ENCODE measurements at places on chromosomes 16 and 17. TPM values are rescaled to one million over a fixed set of nuclear protein-coding genes. Genes with fewer than 3 reads are reported as not detected.
A peak's percentile ranks its signal among the peaks of the same experiment; 100 is the strongest.

DNA sequence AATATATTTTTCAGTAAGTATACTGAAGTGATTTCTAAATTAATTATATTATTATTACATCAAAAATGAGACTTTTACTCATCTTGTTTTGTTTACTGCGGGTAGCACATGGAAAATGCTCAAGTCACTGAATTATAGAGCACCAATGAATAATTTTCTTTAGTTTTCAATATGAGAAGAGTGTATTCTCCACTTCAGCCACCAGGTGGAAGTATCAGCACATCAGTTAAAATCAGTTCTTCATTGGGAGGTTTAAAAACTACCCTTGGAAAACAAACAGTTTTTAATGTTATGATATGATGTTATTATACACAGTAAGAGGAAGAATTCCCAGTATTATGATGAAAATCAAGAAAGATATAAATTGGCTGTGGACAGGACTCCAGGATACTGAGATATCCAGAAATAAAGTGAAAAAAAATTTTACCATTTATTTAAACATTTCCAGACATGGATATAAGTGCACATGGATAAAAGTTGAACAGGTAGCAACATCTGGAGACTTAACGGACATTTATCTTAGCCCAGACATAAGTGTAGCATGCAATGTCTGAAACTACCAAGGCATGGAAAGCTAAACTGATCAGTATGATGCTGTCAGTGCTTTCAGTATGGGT lies 467.3 kb downstream of the KCNJ2 start:
- DNase-seq, result peak; percentile 37

- DNase-seq, result no peak
Measured at GRCh38 chr17:48738803-48739526, 10.4 kb upstream of the HOXB13 start.

- no peak for DNase-seq
Measured at GRCh38 chr16:10883004-10883403, 6.0 kb downstream of the CIITA start.

- DNase-seq, result no peak
Measured at GRCh38 chr17:83138820-83139219, 59.4 kb downstream of the METRNL start.

- DNase-seq, result no peak
Measured at GRCh38 chr17:69716556-69716955, 302.1 kb downstream of the MAP2K6 start.

DNA sequence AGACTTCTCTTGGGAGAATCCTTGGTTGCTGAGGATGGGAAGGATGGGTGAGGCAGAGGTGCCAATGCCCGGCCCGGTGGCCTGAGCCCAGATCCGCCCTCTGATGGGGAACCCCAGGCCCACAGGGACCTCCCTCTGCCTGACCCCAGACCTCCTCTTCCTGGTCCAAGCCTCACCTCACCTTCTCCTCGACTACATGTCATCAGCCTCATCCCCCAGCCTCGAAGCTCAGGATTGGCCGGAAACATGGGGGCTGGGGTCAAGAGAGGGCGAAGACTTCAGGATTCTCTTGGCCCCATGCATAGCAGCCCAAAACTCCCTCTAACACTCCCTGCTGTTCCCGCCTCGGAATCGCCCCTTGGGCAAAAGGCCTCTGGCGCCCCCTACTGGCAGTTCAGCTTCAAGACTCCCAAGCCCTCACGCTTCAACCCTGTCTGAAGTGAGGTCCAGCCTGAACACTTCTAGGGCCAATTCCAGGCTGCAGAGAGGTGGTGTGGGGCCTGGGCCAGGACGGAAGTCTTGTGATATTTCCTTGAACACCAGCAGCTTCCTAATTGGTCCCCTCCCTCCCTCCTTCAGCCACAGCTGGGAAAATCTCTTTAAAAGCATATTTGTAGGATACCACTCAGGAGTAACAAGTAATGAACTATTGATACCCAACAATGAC lies 47.2 kb downstream of the ARHGAP27 start:
- peak; percentile 83 for DNase-seq

DNA sequence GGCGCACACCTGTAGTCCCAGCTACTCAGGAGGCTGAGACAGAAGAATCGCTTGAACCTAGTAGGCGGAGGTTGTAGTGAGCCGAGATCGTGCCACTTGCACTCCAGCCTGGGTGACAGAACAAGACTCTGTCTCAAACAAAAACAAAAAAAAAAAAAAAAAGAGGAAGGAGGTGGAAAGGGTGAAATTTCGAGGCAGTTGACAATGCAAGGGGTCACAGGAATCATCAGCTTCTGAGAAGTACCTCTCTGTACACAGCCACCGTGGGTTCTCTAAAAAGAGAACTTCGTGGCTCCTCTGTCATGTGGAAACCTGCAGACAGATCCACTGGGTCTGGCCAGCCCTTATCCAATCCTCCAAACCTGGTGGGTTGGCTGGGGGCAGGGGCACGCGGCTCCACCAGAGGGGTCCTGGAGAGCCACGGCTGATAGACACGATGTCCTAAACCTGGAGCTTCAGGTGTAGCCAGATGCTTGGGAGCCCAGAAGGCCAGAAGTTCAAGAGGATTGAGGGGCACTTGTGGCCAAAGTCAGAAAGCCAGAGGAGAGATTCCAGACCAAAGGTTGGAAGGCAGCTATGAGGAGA lies 540 bp upstream of the CD300LF start:
- DNase-seq, result no peak

DNA sequence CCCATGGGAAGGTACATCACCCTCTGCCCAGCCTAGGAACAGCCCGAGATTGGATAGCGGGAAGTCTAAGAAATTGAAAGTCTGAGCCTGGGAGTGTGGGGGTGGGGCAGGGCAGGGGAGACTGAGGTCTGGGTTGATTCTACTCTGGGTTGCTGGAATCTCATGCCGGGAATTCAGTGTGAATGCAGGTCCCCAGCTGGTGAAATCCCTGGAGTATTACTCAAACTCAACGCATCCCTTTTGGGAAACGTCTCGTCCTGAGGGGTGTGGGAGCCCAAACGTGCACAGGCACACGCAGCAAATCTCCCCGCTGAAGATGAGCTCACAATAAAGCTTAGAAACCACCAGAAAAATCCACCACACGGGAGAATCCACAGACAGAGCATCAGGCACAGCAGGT lies 55.4 kb downstream of the SOCS1 start:
- no peak for DNase-seq

- no peak for DNase-seq
Measured at GRCh38 chr17:1724869-1725641, 551 bp downstream of the WDR81 start.

DNA sequence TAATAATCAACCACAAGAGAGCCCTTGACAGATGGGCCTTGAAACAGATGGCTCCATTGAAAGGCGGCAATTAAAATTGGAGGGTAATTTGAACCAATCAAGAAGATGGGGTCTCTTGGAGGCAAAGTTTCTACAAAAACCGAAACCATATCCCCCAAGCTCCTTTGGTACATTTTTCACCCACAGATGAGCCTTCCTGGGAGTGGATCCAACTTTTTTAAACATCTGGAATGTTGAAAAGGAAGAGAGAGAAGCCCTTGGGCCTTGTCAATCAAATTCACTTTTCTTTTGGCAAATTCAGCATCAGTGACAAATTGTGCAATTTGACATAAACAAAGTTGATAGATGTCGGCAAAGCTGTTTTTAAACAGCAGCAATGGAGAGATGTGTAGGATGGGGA lies 13.2 kb upstream of the NUP93 start:
- no peak for DNase-seq

GRCh38 chr16:58449306-58449705 lies 50.6 kb upstream of the NDRG4 start:
- DNase-seq, result no peak

- DNase-seq, result no peak
Measured at GRCh38 chr16:25140459-25140858, 28.9 kb downstream of the LCMT1 start.

DNA sequence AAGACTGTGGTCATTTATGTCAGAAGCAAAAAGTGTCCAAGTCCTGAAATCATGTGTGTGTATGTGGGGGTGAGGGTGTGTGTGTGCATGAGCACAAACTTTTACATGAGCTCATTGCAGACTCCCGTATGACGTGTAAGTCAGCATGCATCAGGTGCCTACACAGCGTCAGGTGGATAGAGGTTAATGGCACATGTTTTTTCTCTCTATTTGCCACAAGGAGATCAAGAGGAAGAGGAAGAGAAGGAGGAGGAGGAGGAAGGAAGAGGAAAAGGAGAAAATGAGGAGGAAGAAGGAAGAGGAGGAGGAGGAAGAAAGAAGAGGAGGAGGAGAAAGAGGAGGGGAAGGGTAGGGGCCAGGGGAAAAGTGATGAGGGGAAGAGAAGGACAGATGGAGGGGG lies 178.0 kb upstream of the DYNLRB2 start:
- DNase-seq, result no peak

GRCh38 chr16:82629441-82630027 lies 2.8 kb downstream of the CDH13 start:
- DNase-seq, result peak; percentile 93

DNA sequence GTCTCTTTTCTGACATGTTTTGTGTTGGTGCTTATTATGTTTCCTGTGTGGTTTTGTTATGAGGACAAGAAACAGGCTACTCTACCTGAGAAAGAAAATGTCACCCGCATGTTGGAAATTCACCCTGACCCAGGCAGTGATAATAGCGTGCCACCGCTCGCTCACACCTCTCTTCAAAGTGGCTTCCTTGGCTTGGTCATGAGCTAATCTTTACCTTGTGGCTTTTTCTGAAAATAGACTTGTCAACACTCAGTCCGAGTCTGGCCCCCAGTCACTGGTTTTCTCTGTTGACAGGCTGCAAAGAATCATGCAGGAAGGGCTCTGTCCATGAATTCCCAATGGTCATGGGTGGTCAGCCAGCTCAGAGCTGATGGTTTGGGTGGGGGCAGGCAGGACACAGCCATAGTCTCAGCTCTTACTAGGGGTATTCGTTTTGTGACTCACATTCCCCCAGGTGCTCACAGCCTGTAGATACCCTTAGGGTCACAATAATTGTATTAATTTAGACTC lies 121.3 kb upstream of the CACNG5 start:
- DNase-seq, result no peak

GRCh38 chr17:20975566-20975965 lies 67.2 kb downstream of the USP22 start:
- DNase-seq, result peak; percentile 68

- DNase-seq, result peak; percentile 72
Measured at GRCh38 chr16:88315543-88316105, 67.1 kb upstream of the ZNF469 start.

Gene CDH15
- total RNA-seq, result not detected

Gene CD300H
- total RNA-seq, result not detected

Gene DNAI2
- total RNA-seq, result not detected

Gene COG7
- total RNA-seq, result 12.8 TPM

Gene KCNJ12
- total RNA-seq, result 0.10 TPM
